Mesothelial cell of epicardium (in vitro differentiated cells): ENCODE measurements at places on chromosomes 4 and X. TPM values are rescaled to one million over a fixed set of nuclear protein-coding genes. Genes with fewer than 3 reads are reported as not detected.

Gene HERC5
- total RNA-seq, result 6.3 to 7.0 TPM (median 6.6 TPM) in 3 replicates

Gene TRIM75
- not detected in 3 replicates for total RNA-seq

Gene PSAPL1
- 0.07 TPM in 1 of 3 replicates, not detected in the others for total RNA-seq

Gene TRPC5OS
- total RNA-seq, result 0.09 TPM in 1 of 3 replicates, not detected in the others

Gene UGT2A3
- total RNA-seq, result not detected in 3 replicates

Gene NUP62CL
- total RNA-seq, result 2.5 to 4.0 TPM (median 2.7 TPM) in 3 replicates

Gene KCND1
- 5.1 to 6.1 TPM (median 5.6 TPM) in 3 replicates for total RNA-seq

Gene CCNA2
- total RNA-seq, result 17.5 to 18.7 TPM (median 18.6 TPM) in 3 replicates

GRCh38 chrX:49930039-49930438 lies 7.6 kb downstream of the CLCN5 start:
- DNase-seq, result no peak

- DNase-seq, result no peak
These were observed 1.0 kb upstream of the TRIML1 start for GRCh38 chr4:188138227-188138626.

GRCh38 chrX:45351478-45351877 lies 150.8 kb upstream of the DIPK2B start:
- DNase-seq, result no peak

GRCh38 chrX:49260221-49260985 lies 4.1 kb downstream of the FOXP3 start:
- no peak for DNase-seq

DNA sequence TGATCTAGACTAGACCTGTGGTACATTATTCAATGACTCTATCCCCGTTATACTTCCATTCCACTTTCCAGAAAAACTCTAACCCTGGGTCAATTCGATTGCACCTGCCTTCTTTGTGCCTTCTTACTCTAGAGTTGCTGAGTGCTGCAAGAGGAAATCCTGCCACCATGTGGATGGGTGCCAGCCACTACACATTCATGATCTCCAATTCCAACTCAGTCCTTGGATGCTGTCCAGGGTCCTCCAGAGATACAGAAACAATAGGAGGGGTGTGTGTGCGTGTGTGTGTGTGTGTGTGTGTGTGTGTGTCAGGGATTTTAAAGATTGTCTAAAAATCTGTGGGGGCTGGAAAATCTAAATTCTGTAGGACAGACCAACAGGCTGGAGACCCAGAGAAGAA lies 42.9 kb upstream of the INTS6L start:
- peak; percentile 54 for DNase-seq

GRCh38 chr4:171742436-171742835 lies 70.8 kb upstream of the GALNTL6 start:
- DNase-seq, result no peak

DNA sequence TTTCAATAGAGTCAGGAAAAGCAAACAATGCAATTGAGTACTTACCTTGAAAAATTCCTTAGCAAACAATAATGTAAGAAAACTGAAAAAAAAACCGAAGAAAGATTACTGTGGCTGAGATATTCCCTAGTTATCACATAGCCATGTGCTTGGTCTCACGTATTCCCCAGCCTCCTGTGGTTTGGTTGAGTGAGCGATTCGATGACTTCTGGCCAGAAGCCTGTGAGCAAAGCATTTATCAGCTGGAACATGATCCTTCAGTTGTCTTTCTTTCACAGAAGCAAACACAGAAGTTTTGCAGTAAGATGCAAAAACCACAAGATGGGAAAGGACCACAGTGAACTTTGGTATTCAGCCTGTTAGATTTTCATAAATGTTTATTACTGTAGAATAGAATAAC lies 1754.3 kb upstream of the AGA start:
- DNase-seq, result no peak

DNA sequence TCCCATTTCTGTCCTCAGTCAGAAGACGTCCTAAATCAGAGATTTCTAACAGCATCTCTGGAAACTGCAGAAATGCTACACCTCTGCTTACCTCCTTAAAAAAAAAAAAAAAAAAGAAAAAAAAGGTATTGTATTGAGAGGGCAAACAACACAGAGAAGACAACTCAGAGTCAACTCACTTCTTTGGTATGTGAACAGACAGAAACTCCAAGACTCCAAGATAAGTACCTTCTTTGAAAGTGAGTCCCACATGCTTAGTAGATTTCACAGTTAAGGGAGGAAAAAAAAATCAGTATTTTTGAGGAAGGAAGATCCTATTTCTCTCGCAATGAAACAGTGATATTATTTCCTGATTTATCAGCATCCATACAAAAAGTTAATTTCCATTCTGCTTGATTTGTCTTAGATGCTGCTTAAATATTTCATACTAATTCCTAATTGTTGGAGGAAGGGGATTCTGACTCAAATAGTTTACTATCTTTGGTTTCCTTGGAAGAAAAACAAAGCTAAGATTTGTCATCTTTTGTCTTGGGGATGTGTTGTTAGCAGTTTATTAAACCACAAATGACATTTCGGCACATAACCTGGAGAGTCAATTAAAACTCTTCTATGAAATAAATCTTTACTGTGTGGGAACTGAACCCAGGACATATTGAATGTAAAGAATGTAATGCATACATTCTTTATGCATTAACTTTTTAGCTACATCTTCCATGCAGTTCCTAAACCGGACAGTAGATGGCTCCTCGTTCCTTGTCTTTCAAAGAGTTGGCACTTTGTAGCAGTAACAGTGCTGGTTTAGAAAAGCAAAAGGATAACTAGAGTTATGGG lies 4.7 kb downstream of the RASGEF1B start:
- DNase-seq, result peak; percentile 24

GRCh38 chr4:169612871-169613859 lies 782 bp upstream of the NEK1 start:
- no peak for DNase-seq

- no peak for DNase-seq
These were observed 145.1 kb downstream of the BEND2 start for GRCh38 chrX:18075603-18076002.

GRCh38 chrX:14359316-14359715 lies 170.0 kb upstream of the GLRA2 start:
- DNase-seq, result no peak

- no peak for DNase-seq
These were observed 16.6 kb upstream of the HSFX2 start for GRCh38 chrX:149611623-149612175.
